ENCODE measurements at places on chromosomes 6 and 20.

DNA sequence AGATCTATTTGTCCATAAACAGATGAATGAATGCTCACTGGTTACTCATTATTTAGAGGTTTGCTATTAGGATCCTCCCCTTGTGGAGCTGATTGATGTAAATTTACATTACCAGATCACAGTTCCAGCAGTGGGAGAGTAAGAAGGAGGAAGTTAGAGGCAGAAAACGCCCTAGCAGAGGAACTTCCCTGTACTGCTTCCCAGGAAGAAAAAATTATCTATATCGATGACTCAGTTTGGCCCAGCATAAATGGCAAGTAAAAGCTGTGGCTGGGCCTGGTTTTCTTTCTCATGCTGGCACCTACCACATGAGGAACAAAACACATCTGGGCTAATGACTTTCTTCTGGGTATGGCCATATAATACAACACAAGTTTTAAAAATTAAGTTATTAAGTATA is 35.7 kb downstream of the DNAAF9 start:
- no peak for DNase-seq

- no peak for DNase-seq
Measured at GRCh38 chr6:11320914-11321597, 88.6 kb upstream of the NEDD9 start.

DNA sequence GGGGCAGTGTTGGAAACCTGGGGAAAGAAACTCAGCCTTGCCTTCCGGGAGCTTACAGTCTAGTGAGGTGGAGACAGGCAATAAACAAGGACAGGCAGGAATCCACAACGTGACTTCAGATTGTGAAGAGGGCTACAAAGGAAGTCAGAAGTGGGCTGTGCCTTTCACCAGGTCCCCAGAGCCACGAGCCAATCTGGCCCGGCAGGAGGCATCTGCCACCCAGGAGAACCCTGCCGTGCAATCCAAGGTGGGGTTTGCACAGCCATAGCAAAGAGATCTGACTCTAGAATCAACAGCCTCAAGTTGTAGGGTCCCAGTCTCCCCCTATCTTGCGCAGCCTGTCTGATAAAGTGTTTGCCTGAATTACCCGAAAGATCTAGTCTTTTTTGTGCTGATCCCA is 5.5 kb downstream of the SLC32A1 start:
- DNase-seq: no peak

DNA sequence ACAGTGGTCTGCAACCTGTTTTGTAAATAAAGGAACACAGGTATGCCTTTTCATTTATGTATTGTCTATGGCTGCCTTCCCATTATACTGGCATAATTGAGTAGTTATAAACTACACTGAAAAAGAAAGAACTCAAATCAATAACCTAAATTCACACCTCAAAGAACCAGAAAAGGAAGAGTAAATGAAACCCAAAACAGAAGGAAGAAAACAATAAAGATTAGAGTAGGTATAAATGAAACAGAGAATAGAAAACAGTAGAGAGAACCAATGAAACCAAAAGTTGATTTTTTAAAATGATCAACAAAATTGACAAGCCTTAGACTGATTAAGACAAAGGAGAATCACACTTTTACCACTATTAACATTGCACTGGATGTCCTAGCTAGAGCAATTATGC is 34.7 kb downstream of the FAM184A start:
- no peak for DNase-seq

GRCh38 chr6:2737885-2738284 is 12.8 kb downstream of the MYLK4 start:
- no peak for DNase-seq

GRCh38 chr6:36777801-36778200 is 61.4 kb downstream of the CPNE5 start:
- DNase-seq: no peak

GRCh38 chr20:40991181-40991889 is 37.3 kb upstream of the TOP1 start:
- DNase-seq: no peak

GRCh38 chr6:170134471-170135440 is 156.1 kb downstream of the DLL1 start:
- no peak for DNase-seq

GRCh38 chr6:118668761-118669385 is 17.5 kb upstream of the CEP85L start:
- no peak for DNase-seq

GRCh38 chr6:144353871-144354314 is 68.8 kb downstream of the UTRN start:
- DNase-seq: no peak

GRCh38 chr6:21777846-21778245 is 184.3 kb downstream of the SOX4 start:
- no peak for DNase-seq

GRCh38 chr6:147664092-147664491 is 155.6 kb downstream of the SAMD5 start:
- no peak for DNase-seq

DNA sequence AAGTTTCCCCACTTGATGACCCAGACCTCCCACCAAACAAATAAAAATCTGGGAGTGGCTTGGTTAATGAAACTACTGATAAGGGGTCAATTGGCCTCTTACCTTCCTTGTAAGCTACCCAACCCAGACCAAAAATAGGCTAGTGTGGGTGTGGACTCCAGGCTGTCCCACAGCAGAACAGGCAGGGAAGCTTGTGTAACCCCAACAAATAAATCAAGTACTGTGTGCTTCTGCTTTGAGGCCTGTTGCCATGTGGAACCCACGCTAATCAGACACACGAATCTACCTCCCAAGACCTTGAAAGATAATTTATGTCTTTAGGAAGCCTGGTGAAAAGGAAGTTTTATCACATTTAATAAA is 33.7 kb upstream of the PAQR8 start:
- DNase-seq: no peak

DNA sequence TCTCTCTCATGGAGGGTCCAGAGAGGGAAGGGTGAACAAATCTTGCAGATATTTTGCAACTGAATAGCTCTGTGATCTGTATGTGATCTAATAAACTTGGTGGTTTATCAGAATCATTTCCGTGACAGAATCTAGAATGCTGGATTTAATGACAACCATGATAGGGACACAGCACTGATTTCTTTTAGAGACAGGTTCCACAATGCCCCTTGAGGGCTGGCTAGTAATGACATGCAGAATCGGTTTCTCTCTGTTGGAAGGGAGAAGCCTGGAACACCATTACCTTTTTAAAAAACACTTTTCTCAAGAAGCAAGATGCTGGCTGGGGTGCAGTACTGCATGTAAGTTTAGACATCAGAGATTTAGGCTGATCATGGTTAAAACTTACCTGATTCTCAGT is 313.4 kb downstream of the CDH26 start:
- DNase-seq: no peak

- DNase-seq: no peak
Measured at GRCh38 chr20:38420388-38421085, 14.6 kb downstream of the SNHG17 start.

DNA sequence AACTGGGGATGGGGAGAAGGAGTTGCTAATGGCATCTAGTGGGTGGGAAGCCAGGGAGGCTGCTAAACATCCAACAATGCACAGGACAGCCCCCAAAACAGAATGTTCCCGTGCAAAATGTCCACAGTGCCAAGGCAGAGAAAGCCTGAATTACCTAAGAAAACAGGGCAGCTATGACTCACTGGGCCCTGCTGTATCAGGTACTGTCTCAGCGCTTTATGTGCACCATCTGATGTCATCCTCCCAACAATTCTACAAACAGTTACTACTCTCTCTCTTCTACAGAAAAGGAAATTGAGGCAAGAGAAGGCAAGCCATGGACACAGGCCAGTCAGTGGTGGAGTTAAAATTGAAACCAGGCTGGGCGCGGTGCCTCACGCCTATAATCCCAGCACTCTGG is 3.1 kb downstream of the YTHDF1 start:
- DNase-seq: no peak

- DNase-seq: no peak
Measured at GRCh38 chr6:67885081-67886033, 749.7 kb upstream of the ADGRB3 start.

GRCh38 chr6:20192625-20193024 is 19.6 kb downstream of the MBOAT1 start:
- no peak for DNase-seq

DNA sequence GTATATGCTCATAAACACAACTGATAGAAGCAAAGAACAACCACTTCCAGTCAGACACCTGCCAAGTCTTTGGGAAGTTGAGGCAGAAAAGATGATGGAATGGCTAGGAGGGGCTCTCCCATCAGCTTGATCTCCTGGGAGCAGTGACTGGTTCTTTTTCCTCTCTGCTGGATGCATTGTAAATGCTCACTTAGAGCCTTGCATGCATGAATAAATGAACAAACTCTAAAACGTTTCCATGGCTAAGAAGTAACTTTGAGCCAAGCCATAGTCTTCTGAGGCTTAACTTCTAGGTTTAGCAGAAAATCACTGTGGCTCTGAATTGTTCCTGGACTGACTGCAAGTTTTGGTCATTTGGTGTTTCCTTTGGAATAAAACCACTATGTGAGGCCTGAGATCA is 166.4 kb upstream of the CITED2 start:
- DNase-seq: no peak

DNA sequence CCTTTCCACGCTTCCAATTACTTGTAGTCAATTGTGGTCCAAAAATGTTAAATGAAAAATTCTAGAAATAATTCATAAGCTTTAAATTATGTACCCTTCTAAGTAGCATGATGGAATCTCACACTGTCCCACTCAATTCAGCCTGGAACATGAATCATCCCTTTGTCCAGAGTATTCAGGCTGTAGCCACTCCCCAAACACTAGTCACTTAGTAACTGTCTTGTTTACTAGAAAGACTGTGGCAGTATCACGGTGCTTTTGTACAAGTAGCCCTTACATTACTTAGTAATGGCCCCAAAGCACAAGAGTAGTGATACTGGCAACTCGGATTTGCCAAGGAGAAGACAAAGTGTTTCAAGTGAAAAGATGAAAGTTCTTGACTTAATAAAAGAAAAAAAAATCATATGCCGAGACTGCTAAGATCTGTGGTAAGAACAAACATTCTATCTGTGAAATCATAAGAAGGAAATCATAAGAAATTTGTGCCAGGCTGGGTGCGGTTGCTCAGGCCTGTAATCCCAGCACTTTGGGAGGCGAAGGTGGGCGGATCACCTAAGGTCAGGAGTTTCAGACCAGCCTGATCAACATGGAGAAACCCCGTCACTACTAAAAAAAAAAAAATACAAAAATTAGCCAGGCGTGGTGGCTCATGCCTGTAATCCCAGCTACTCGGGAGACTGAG is 168.5 kb upstream of the SIM1 start:
- no peak for DNase-seq

- no peak for DNase-seq
Measured at GRCh38 chr6:83480470-83480869, 31.9 kb upstream of the PRSS35 start.

DNA sequence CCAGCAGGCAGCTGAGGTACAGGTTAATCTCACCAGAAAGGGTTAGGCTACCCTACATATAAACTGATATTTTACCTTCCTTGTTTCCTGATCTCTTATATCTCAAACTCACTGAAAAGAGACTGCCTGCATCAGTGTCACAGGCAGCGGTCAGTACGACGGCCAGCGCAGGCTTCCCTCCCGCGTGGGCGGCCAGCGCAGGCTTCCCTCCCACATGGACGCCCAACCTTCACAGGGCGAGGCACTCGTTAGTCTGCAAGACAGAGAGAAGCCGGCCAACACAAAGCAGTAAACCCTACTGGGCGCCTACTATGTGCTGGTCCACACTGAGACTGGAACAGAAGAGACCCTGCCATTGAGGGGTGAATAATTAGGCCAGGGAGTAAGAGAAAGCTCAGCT is 33.0 kb downstream of the TTI1 start:
- no peak for DNase-seq

- DNase-seq: no peak
Measured at GRCh38 chr20:57034001-57034400, 232.4 kb downstream of the BMP7 start.

DNA sequence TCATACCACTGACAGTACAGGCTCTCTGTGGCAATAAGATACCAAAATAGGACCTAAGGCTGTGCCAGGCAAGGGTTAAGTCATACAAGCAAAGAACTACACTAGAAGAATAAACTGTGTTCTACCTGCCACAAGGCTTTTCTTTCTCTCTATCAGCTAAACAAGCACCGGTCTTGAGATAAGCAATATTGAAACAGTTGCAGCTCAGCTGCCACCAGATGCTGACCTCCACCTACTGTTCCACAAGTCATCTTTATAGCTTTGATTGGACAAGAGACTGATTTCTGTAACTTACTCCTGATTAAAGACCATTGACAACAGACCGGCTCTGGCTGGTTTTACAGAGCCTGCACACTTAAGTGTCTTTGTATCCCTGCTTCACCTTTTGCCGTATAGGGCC is 24.1 kb downstream of the SCP2D1 start:
- DNase-seq: no peak

DNA sequence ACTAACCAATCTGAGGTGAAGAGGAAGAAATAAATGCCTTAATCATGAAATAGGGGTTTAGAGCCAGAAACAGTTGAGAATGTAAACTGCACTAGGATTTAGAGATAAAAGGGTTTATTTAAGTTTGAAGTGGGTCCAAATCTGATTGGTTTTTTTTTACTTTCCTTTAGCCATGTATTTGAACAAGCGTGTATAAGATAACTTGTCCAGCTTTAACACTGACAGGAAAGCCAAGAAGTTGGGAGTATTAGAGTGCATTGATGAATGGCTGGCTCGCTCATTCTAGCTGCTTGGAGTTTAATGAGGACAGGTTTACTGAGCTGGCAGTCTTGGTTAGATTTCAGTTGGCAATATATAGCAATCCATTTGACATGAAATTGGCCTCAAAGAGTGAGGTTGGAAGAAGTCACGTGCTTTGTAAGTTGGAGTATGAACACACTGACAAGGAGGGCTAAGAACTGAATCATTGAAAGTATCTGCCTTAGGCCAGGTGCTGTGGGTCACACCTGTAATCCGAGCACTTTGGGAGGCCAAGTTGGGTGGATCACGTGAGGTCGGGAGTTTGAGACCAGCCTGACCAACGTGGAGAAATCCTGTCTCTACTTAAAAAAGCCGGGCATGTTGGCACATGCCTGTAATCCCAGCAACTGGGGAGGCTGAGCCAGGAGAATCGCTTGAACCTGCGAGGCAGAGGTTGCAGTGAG is 13.7 kb downstream of the SRSF3 start:
- no peak for DNase-seq

GRCh38 chr6:24493945-24494820 is 586 bp upstream of the ALDH5A1 start:
- DNase-seq: no peak

- DNase-seq: no peak
Measured at GRCh38 chr20:49918446-49918845, 3.1 kb upstream of the SPATA2 start.
